Activated CD4-positive, alpha-beta T cell treated with anti-CD3 and anti-CD28 coated beads, Interleukin-2, amount 10 ng/mL, durations not matched to agents 24 days and 14 days (primary cell): ENCODE measurements at places on chromosomes 16 and 17.

GRCh38 chr17:44384823-44385286, 4.6 kb downstream of the ITGA2B start:
- DNase-seq = no peak

DNA sequence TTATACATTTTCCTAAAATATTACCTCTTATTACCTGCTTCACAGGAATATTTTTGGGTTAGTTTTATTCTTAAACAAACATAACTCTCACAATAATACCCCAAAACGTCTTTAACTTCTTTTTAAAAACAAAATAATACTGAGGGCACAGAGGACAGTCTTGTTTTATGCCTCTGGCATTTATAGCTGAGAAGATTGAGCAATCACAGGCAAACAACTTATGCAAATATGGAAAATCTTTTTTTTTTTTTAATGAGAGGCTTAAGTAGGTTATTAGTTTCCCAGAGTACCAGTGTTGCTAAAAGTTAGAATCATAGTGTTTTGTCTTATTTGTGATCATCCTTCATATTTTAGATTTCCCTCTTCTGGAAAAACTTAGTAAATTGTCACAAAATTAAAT, 195.0 kb downstream of the FTO start:
- DNase-seq = no peak

DNA sequence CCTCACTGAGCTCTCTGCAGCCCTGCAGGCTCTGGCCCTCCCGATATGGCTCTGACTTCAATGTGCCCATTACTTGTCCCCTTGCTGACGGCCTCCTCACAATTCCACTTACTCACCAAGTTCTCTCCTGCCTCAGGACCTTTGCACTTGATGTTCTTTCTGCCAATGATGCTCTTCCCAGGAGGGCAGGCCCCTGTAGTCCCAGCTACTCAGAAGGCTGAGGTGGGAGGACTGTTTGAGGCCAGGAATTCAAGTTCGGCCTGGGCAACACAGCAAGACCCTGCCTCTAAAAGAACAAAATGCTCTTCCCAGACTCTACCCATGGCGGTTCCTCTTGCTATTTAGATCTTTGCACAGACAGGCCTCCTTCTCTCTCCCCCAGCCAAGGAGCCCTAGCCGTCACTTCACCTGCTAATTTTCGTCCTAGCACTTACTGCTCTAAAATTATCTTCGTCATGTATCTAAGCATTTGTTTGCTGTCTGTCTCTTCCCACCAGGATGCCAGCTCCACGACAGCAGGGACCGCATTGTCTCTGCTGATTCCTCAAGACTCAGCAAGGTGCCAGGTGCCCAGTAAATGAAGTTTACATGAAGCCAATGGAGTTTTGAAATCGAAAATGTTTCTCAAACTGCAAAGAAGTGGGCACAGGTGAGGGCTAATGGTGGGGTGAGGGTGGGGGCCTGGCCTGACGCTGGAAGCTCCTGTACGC, 626 bp upstream of the RAI1 start:
- no peak for DNase-seq

GRCh38 chr17:43543771-43544575, 2.2 kb downstream of the ETV4 start:
- no peak for DNase-seq

DNA sequence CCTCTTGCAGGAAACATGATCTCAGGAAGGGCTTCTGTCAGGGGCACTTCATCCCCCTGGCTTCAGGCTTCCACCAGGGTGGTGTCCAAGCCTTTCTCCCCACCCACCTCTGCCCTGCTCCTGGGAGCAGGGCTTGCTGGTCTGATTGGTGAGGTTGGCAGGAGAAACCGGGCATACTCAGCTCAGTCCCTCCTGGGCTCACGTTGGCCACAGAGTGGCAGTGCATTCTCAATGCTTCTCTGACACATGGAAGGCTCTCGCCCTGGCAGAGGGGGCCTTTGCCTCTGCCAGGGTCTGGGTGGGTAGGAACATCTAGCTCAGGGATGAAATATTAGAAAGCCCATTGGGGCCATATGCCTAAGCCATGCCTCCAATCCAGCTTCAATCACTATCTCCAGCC, 142.8 kb downstream of the AXIN2 start:
- no peak for DNase-seq

GRCh38 chr16:17160285-17160853, 310.4 kb downstream of the XYLT1 start:
- no peak for DNase-seq

- DNase-seq = no peak
Observed at GRCh38 chr17:39928858-39929645, 1.5 kb downstream of the LRRC3C start.

GRCh38 chr16:2827831-2828520, 2.1 kb upstream of the ZG16B start:
- no peak for DNase-seq

GRCh38 chr17:40086150-40087044, 14.0 kb downstream of the NR1D1 start:
- peak; percentile 87 for DNase-seq

- DNase-seq = no peak
Observed at GRCh38 chr16:16005721-16006120, 56.3 kb downstream of the ABCC1 start.

GRCh38 chr16:58118801-58119508, 10.2 kb downstream of the CFAP20 start:
- DNase-seq = no peak

GRCh38 chr16:73871088-73871733, 425.4 kb upstream of the PSMD7 start:
- DNase-seq = no peak

- no peak for DNase-seq
Observed at GRCh38 chr16:28042811-28043210, 20.7 kb downstream of the GSG1L start.

DNA sequence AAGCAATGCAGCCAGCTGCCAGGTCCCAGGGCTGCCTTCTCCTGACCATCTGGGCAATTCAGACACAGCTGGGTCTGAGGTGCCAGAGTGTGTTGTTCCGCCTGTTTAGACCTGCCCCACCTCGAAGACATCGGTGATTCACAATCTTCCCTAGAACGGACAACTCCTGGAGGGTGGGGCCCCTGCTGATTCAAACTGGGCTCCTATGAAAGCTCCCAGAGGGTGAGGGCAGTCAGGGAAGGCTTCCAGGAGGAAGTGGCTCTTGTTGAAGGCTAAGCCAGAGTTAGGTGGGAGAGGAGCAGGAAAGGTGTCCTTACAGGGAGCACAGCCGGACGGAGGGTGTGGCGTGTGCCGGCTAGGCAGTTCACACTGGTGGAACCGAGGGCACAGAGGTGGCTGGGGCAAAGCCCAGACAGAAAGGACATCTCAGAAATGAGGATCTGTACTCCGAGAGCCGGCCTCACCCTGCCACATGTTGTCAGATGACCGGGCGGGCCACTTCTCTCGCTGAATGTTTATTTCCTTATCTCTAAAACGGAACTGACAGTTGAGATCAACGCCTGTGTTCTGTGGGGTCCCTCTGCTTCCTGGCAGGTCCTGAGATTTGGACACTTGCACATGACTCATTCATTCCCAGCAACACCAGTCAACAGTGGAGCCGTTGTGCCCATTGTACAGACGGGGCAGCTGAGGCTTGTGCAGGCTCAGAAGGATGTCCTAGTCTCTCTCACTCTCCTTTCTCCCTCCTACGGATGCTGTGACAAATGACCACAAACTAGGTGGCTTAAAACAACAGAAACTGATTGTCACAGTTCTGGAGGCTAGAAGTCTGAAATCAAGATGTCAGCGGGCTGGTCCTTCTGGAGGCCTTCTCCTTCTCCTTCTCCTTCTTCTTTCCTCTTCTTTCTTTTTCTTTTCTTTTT, 26.9 kb upstream of the LITAF start:
- DNase-seq = no peak

DNA sequence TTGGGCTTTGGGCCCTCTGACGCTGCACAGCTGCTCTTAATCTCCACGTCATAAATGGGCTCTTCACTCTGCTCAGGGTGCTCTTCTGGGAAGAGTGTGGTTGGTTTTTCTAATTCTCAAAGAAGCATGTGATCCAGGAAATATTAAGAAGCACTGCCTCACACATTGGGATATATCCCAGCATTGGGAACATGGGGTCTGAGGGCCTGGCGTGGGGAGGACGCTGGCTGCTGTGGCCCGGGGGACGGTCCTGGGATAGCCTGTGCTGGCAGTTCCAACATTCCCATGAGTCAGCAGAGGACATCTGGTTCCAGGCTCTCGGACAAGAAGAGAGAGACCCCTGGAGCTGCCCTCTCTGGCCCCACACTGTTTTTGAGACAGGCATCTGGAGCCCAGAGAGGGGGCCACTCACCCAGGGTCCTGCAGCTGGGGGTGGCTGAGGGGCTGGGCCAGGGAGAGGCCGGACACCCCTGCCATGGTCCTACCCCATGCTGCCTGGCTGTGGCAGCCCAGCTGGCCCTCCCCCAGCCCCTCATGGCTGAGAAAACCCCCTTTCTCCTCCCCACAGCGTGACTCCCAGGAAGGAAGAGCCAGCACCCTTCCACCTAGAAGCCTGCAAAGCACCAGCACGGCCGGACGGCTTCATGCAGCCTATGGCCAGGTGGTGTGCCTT, 58.8 kb downstream of the NT5M start:
- no peak for DNase-seq

- no peak for DNase-seq
Observed at GRCh38 chr17:70774339-70775117, 605.2 kb downstream of the KCNJ2 start.

- no peak for DNase-seq
Observed at GRCh38 chr16:74742051-74742481, 32.6 kb downstream of the FA2H start.

GRCh38 chr16:81623365-81624102, 155.6 kb upstream of the PLCG2 start:
- peak; percentile 89 for DNase-seq

- DNase-seq = no peak
Observed at GRCh38 chr17:12977008-12977751, 40.6 kb downstream of the ELAC2 start.

DNA sequence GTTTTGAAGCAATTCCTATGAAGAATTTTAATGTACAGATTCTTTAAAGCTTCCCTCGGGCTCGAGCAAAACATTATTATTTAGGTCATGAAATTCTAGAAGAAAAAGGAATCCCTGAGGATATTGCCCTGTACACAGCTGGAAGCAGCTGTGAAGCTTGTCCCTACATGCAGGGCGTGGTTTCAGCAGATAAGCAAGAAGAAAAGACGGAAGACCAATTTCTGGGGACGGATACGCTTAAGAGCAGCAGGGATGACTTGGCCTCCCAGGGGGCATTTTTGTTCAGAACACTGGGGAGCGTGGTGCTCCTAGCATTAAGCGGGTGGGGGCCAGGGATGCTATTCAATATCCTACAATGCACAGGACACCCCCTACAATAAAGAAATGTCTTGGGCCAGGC, 34.3 kb downstream of the LITAF start:
- no peak for DNase-seq

DNA sequence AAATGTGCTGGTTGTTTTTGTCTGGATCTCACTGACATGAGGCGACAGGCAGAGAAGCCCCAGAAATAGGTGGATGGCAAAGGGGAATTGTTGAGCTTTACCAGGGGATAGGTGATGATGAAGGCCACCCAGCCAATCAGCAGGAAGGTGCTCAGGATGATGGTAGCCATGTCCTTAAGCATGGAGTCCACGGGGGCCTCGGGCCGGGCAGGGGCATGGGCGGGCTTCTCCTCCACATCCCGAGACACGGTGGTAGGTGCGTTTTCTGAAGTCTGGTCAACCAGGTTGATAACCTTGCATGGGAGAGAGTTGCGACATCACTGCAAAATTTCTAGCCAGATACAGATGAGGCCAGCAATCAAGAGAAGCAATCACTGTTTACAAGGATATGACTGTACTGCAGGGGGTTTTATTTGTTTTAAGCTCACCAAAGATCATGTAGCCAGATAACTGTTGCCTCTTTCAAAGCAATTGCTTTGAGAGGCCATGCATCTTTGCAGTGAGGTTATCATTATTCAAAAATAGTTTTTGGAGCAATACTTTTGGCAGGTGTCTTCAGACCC, 37.3 kb upstream of the ICAM2 start:
- no peak for DNase-seq

DNA sequence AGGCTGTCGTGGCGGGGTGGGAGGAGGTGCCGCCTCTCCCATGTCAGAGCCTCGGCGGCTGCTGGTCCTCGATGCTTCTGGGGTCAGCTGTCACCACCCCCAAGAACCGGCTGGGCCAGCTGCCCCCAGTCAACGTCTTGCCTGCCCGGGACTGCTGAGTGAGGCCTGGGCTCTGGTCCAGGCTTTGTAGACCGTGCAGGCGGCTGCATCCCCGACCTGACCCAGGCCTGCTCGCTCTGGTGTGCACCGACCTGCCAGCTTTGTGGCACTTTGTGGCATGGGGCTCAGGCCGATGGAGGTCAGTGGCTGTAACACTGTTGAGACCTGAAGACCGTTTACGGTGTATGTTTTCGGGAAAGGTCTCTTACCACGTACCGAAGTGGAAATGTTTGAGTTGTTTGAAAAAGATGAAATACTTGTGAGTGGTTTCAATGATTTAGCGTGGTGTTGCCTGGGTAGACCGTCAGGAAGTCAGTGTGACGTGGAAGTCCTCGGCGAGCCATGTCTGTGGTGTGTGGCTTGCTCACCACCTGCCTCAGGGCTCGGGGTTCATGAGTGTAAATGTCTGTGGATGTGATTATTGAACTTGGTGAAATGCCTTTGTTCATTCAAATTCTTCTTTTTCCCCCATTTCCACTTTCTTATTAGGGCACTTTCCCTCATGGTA, 53.2 kb upstream of the ZNF750 start:
- DNase-seq = peak; percentile 90

GRCh38 chr16:49486400-49486799, 112.8 kb downstream of the C16orf78 start:
- DNase-seq = no peak

DNA sequence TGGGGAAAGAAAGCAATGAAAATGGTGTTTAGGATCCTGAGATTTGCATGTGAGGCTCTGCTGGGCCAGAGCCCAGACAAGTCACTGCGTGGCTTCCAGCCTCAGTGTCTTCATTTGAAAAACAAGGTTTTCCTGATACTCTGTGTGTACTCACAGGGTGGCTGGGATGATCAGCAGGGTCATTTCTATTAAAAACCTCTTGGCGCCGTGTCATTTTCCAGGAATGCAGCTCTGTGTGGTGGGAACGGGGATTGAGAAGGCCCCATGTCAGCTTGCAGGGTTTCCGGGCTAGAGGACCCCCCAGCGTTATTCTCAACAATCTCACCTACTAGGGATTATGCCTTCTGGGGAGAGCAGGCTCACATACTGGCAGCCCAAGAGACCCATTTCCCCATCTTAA, 73.5 kb downstream of the FOXL1 start:
- DNase-seq = no peak

GRCh38 chr16:75308011-75308410, 56.6 kb upstream of the BCAR1 start:
- no peak for DNase-seq

- DNase-seq = peak; percentile 93
Observed at GRCh38 chr17:63998050-63998720, at the start of gene PRR29. PRR29 (plus strand) TSS chr17:63998351; CDS start chr17:63998365, 14 bp downstream.

GRCh38 chr16:10022098-10022497, 160.1 kb downstream of the GRIN2A start:
- no peak for DNase-seq

- no peak for DNase-seq
Observed at GRCh38 chr16:51500306-51500705, 349.2 kb upstream of the SALL1 start.

- DNase-seq = no peak
Observed at GRCh38 chr17:80886641-80887573, 104.7 kb upstream of the CHMP6 start.
